ENCODE measurements at places on chromosomes 2 and 18.
A peak's percentile ranks its signal among the peaks of the same experiment; 100 is the strongest.

DNA sequence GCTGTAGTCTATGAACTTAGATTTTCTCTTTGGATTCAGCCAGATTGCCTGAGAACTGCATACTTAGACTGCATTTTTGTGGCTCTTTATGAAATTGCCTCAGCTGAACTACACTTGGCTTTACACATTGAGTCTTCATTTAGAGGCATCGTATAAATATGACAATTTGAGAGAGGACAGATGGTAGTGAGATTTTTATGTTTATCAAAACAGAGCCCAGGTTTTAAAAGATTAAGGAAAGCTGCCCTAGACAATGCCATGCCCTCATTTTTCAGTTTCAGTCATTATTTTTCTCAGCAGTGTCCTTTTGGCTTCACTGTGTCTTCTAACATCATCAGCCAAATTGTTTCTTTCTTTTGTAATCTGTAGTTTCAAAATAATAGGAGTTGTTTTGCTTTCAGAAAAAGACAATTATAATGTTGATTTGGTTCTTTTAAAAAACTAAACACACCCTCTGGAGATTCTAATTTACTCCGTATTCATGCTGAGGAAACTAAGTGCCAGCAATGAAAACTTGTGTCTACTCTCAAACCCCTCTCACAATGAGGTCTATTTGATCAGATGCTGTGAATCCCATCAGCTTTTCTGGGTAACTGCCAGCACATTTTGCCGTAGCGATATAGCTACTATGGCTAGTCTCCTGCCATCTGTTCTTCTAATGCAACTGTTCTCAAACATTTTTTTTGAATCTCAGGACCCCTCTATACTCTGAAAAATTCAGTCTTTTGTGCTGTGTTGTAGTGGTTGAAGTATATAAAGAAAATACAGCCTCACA lies 46.2 kb downstream of the TWSG1 start:
- DNase-seq: no peak

DNA sequence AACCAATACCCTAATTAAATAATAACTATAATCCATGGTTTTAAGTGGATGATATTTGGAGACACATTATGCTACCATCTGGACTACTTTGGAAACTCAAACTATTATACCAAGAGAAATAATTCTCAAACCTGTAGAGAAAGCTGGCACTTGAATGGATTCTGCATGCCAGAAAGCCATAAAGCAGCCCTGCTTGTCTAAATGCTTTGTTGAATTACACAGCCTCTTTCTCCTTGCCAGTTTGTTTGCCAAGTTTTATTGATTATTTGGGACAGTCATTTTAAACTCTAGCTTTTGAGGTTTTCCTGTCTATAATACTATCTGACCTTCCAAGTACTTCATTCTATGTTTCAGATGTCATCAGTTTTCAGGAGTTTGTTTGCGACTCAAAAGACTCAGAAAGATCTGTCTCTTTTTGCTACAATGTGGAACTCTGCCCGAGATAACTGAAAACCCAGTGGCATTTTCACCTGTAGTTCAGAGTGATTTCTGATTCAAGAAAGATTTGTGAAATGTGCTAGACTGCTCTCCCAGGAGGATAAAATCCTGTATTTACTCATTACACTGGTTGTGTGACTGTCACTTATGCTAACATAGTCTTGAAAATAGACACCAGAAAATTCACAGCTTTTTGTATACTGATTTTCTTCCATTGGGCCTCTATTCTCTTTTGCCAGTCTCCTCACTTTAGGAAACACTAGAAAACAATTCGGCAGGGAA lies 29.2 kb upstream of the MBOAT2 start:
- no peak for DNase-seq

DNA sequence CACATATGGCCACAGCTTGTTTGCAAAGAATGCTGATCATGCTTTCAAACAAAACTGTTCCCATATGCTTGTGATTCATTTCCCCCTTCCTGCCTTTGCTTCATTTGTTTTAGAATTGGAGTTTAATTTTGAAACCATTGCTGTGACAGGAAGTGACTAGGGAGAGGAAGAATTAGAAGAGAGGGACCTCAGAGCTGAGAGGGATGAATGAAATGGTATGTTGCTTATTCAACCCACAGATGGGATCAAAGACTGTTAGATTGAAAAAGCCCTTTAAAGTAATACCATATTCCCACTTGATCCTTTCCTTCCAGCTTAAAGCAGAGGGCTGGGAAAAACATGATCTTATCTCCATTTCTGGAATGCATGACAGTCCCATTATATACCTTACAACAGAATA lies 106.2 kb upstream of the RNF152 start:
- DNase-seq: peak; percentile 9

GRCh38 chr2:158501301-158501700 lies 44.5 kb downstream of the PKP4 start:
- DNase-seq: no peak

DNA sequence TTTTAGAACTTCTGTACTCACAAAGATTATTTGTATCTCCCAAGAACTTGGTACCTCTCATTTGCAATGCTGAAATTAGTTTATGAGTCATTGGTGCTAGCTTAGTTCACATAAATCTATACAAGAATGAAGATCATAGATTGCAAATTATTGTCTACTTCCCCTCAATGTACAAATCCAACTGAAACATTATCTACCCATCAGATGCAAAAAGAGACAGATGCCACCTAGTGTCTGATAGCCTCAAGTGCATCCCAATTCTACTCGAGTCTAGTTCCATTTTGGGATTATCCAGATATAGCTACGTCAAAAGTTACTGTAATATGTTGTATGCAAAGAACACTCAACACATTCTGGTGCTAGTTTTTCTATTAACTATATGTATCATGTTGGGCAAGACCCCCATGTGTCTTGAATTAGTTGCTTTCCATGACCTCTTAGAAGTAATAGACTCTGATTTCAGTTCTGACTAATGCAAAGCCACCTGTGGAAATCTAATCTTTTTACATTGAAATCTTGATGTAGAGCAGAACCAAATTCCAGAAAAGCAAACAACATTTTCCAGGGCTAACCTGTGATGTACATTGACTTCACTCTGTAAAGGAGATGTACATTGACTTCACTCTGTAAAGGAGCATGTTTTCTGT lies 210.0 kb downstream of the RBM43 start:
- DNase-seq: peak; percentile 39

DNA sequence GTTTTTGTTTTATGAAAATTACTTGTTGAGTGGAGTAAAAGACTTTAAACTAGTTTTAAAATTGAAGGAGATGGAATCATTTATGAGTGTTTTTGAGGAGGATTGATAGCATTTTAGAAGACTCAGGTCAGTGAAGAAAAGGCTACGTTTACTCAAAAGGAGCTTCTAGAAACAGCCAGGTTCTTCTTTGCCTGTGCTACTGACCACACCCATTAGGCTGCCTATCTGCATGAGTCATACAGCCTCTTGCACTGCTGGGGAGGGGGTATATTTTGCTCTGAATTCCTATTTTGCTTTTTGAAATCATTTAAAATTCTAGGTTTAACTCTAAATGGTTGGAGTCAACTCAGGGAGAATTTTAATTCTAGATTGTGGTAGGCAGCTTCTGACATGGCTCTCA lies 22.3 kb downstream of the EFEMP1 start:
- DNase-seq: no peak

DNA sequence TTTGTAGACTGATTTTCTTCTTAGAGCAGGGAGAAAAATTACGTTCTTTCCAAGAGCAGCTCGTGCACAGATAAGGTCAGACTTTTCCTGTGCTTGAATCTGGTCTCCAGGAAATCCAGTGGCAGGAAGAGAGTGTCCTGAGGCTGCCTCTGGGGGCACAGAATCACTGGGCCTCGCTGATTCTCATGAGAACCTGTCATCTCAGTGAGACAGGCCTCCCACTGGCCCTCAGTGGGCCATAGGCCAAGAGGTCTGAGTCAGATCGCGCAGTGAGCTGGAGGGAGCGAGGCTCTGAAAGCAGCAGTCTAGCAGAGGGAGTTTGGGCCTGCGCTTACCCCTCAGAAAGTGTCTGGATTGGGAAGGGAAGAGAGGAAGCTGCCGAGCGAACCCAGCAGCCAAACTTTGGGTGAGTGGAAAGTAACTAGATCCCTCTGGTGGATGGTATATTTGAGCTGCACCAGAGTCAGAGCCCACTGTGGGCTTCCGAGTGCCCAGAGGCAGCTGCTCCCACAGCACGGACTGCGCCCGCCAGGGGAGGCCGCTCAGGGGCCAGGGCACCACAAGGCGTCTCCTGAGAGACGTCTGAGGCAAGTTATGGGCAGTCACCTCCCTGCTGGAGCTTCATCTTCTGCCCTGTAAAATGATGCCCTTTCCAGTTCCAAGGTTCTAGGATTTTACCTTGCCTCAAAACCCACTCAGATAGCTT lies 8.2 kb downstream of the GDF7 start:
- peak; percentile 78 for DNase-seq

DNA sequence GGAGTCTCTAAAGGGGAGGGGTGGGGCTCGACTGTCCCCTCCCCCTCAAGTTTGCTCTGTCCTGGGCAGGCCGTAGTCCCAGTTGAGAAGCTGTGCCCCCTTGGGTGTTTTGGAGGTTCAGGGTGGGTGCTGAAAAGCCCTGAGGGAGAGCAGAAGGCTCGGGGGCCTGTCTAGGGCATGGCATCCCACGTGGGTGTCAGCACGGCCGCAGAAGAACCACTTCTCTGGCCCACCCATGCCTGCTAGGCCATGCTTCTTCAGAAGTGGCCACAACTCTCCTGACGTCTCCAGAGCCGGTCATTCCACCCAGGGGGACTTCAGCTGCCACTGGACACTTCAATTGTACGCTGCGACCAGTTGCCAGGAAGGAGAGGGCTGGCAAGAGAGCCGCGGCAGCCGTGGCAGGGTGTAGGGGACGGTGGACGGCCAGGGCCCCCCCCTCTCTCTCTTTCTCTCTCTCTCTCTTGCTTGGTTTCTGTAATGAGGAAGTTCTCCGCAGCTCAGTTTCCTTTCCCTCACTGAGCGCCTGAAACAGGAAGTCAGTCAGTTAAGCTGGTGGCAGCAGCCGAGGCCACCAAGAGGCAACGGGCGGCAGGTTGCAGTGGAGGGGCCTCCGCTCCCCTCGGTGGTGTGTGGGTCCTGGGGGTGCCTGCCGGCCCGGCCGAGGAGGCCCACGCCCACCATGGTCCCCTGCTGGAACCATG lies at the start of gene INPP5D:
Gene INPP5D (plus strand): TSS at position 546 of the 704 bp plus-strand sequence. CDS start 137 bp downstream, at position 683.
- DNase-seq: no peak

DNA sequence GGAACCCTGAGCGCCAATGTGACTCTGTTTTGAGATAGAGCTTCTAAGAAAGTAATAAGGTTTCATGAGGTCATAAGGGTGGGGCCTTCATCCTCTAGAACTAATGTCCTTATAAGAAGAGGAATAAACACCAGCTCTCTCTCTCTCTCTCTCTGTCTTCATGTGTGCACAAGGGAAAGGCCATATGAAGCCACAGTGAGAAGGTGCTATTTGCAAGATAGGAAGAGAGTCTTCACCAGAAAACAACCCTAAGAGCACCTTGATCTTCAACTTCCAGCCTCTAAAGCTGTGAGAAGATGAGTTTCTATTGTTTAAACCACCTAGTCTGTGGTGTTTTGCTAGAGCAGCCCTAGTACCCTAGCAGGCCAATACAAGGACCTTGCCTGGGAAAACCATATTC lies 55.8 kb downstream of the DOCK10 start:
- DNase-seq: no peak

GRCh38 chr2:162317861-162318327 lies 590 bp downstream of the IFIH1 start:
- no peak for DNase-seq

DNA sequence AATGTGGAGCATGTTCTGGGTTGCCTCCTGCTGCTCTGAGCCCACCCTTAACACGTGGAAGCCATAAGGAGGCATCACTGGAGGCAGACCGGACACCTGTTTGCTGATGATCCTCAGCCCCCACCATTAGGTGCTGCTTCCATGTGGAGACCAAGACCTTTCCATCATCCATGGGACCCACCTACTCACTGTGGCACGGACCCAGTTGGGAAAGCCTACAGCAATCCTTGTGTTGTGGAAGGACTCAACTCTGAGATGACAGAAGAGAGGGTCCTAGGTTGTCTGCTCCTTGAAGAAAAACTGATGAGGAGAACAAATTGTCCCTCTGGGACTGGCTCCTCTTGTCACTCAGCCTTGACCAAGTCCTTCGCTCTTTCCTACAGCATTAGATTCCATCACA lies 86.5 kb upstream of the RAB12 start:
- no peak for DNase-seq

DNA sequence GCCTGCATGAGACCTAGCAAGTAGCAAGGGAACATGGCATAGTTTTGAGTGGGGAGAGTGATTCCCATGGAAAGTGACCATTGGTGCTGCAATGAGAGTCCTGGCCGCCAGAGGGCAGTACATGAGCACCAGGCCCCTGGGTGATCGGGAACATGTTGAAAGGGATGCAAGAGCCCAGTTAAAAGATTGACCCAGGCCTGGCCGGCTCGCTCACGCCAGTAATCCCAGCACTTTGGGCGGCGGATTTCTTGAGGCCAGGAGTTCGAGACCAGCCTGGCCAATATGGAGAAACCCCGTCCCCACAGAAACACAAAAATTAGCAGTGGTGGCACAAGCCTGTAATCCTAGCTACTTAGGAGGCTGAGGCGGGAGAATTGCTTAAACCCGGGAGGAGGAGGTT lies 22.2 kb downstream of the FAP start:
- DNase-seq: peak; percentile 60

- DNase-seq: no peak
These were observed 73.1 kb downstream of the RDH14 start for GRCh38 chr2:18487106-18487913.

DNA sequence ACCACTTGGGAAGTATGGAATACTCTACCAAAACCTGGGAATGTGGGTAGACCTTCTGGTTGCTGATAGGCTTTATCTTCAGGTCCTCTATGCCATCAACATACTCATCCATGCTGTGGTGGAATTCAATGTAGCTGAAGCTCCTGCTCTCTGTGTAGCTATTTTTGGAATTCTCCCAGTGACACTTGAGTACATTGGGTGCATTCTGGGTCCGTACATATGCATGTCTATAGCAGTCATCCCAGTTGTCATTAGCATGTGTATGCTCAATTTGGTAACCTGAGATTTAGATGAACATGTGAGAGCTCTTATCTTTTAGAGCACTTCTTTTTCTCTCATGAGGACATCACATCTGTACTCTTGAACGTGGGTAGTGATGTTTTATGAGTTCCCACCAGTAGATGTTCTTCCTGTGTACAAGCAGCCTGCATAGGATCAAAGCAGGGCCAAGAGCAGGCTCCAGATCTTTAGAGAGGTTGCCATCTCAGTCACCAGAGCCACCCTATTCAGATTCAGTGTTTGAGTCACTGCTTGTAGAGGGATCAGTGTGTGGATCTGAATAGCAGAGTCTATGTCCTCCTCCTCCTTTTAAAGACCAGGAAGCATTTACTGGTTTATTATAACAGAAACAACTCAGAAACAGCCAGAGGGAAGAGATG lies 65.9 kb downstream of the MGAT5 start:
- no peak for DNase-seq

DNA sequence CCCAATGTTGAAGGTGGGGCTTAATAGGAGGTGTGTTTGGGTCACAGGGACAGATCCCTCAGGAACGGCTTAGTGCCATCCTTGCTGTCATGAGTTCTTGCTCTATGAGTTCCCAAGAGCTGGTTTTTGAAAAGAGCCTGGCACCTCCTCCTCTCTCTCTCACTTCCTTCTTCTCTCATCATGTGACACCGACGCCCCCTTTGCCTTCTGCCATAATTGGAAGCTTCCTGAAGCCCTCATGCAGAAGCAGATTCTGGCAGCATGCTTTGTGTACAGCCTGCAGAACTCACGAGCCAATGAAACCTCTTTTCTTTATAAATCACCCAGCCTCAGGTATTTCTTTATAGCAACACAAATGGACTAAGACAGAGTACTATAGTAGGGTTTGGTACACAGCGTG lies 100.4 kb upstream of the SH3BP4 start:
- DNase-seq: no peak

GRCh38 chr18:31736630-31737029 lies 24.1 kb downstream of the SLC25A52 start:
- no peak for DNase-seq

All from HTR-8/SVneo (cell line).